ENCODE measurements at places on chromosomes 11 and 22. TPM values are rescaled to one million over a fixed set of nuclear protein-coding genes. Genes with fewer than 3 reads are reported as not detected.
A peak's percentile ranks its signal among the peaks of the same experiment; 100 is the strongest.

FOLR1 gene
- polyA plus RNA-seq: not detected

GLB1L3 gene
- polyA plus RNA-seq: not detected

GRCh38 chr11:3989921-3990290 lies 104.7 kb upstream of the RRM1 start:
- H3K4me3 ChIP-seq: no peak overlapping the region
- H3K27ac ChIP-seq: no peak overlapping the region
- H3K27me3 ChIP-seq: no peaks in the 10 kb centered on the region
- H3K36me3 ChIP-seq: peaks cover 23% of the 10 kb centered on the region

TEX54 gene
- polyA plus RNA-seq: 6.3 TPM

DNA sequence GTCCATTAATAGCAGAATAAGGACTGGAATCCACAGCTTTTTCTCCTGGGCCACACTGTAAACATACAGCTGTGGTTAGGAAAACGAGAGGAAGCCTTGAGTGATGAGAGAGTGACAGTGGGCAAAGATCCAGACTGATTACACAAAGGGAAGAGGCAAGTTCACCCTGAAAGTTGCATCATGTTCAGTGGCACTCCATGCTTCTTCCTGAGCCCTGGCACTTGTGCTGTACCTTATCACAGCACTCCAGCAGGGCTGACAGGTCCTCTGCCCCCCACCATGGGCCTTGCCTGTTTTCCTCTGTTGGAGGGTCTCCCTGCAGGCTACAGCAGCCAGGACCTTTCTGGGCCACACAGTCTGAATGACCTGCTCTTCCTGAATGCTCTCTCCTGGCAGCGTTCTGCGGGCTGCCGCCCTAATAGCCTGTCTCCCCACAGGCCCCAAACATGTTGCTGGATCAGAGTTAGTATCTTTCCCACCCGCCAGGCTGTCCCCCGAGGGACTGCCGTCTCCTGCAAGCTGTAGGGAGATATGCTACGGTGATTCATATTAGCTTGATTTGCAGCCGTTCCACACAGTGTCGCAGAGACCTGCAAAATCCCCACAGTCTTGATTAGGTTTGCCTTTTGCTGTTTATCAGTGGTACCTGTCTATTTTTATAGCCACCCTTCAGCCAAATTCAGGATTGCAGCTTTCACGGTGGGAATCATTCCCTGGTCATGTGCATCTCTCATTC lies 60.2 kb downstream of the NTM start:
- H3K4me1 ChIP-seq: no peaks in the 10 kb centered on the region
- no peaks in the 10 kb centered on the region for H3K36me3 ChIP-seq

DNA sequence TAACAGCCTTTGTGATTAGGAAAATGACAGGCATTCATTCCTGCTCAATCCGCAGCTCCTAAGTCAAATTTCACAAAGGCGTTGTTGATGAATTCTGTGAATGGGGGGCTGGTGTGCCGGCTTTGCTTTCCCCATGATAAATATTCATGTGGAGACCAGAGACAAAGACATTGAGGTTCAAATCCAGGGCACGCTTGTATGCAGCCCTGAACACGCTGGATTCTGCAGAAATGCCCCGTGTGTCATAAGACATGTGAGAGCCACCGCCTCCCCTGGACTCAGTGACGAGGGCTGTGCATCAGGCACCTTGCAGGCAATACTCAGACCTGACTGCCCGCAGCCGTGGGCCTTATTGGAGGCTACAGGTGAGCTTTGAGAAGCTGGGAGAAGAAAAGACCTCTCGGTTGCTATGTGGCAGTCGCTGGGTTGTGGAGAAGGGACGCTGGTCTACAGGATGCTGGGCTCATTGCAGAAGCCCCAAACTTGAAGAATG lies 906.2 kb downstream of the BRD1 start:
- no peaks in the 10 kb centered on the region for H3K4me1 ChIP-seq
- no peak overlapping the region for H3K4me3 ChIP-seq
- peaks cover 19% of the 10 kb centered on the region for H3K27me3 ChIP-seq
- no peaks in the 10 kb centered on the region for H3K36me3 ChIP-seq

SEPTIN3 gene
- polyA plus RNA-seq: not detected

- peak overlapping the region; percentile 26 for H3K27ac ChIP-seq
- no peaks in the 10 kb centered on the region for H3K36me3 ChIP-seq
- peaks cover 6% of the 10 kb centered on the region for H3K4me1 ChIP-seq
- H3K27me3 ChIP-seq: no peaks in the 10 kb centered on the region
- peak overlapping the region; percentile 86 for H3K4me3 ChIP-seq
Observed at GRCh38 chr11:518463-519202, 11.6 kb upstream of the RNH1 start.

- no peak for DNase-seq
- H3K27ac ChIP-seq: peak overlapping the region; percentile 65
- peaks cover 4% of the 10 kb centered on the region for H3K4me1 ChIP-seq
- no peaks in the 10 kb centered on the region for H3K27me3 ChIP-seq
- no peak overlapping the region for H3K4me3 ChIP-seq
Observed at GRCh38 chr22:19058713-19059451, 63.3 kb downstream of the DGCR2 start.

DNA sequence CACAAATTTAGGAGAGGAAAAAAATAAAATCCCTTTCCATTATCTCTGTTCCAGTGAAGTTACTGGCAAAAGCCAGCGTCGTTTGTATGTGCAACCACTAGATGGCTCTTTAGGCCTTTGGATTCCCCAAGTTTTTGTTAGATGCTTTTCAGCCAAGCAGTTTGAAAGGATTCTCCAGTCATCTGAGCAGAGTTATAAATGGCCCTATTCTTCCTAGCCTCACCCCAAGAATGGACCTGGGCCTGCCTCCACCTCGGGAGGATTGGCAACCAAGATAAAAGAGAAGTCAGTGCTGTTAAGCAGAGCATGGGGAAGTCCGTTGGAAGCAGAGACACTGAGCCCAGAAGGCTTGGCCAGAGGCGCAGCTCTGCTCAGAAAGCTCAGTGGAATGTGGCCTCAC lies 15.4 kb downstream of the FAM181B start:
- H3K36me3 ChIP-seq: no peaks in the 10 kb centered on the region
- no peak overlapping the region for H3K4me3 ChIP-seq
- no peaks in the 10 kb centered on the region for H3K4me1 ChIP-seq
- H3K27me3 ChIP-seq: peaks cover 11% of the 10 kb centered on the region

DNA sequence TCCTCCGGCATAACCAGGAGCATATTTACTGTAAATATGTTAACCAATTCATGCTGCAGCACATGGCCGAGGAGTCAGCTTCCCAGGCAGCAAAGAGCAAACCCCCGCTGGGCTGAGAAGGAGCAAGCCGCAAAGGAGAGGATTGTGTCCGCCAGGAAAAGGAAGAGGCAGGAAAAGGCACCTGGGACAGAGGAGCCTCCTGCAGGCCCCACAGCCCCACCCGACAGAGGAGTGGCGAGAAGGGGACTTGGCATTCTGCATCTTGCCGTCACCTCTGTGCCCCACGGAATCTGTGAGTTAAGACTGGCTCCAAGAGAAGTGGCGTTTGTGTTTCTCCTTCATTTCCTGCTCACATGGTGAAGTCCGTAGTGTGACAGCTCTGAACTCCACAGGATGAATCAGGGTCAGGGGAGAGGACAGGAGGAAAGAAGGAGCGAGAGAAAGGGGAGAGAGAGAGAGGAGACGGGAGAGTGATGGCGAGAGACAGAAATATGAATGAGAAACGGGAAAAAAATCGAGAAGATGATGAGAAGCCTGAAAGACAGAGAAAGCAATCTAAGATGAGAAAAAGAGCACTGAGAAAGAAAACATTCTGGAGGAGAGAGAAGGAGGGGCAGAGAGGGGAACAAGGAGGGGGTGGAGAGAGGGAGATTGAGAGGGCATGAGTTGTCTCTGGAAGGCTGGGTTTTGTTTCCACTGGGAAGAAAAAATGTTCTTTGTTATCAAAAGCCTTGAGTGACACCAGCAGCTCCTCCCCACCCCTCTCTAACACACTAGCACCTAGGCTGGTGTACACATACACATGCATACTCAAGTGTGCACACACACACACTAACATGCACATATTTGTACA lies 489.6 kb downstream of the MN1 start:
- peaks cover 15% of the 10 kb centered on the region for H3K27me3 ChIP-seq
- H3K36me3 ChIP-seq: no peaks in the 10 kb centered on the region
- no peaks in the 10 kb centered on the region for H3K4me1 ChIP-seq
- DNase-seq: no peak
- no peak overlapping the region for H3K4me3 ChIP-seq

FOLR2 gene
- 0.70 TPM for polyA plus RNA-seq

NPAS4 gene
- not detected for polyA plus RNA-seq

KAT5 gene
- 63.9 TPM for polyA plus RNA-seq

CARD16 gene
- 202 TPM for polyA plus RNA-seq

- H3K27ac ChIP-seq: no peak overlapping the region
- peaks cover 32% of the 10 kb centered on the region for H3K27me3 ChIP-seq
- H3K4me3 ChIP-seq: peak overlapping the region; percentile 79
- H3K36me3 ChIP-seq: no peaks in the 10 kb centered on the region
Observed at GRCh38 chr11:61580271-61580888, 496 bp downstream of the SYT7 start.

GRM5 gene
- polyA plus RNA-seq: not detected

DNA sequence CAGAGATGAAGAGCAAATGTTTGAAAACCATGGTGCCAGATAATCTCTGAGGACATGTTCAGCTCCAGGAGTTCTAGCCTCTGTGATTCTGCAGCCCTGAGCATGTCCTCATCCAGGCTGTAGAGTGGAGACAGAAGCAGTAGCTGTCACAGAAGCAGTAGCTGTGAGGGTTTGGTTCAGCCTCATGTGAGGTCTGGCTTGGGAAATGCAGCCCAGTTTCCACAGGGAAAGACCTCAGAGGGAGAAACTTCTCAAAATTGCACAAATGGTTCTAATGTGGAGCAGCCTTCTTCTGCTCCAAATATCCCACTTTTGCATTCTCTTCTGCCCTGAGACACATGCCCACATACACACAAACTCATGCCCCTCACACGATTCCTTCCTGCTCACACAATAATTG lies 48.4 kb downstream of the DBX1 start:
- no peak overlapping the region for H3K4me3 ChIP-seq
- no peak for DNase-seq
- H3K27ac ChIP-seq: no peak overlapping the region
- H3K36me3 ChIP-seq: no peaks in the 10 kb centered on the region
- peaks cover 5% of the 10 kb centered on the region for H3K4me1 ChIP-seq
- peaks cover 4% of the 10 kb centered on the region for H3K27me3 ChIP-seq

DNA sequence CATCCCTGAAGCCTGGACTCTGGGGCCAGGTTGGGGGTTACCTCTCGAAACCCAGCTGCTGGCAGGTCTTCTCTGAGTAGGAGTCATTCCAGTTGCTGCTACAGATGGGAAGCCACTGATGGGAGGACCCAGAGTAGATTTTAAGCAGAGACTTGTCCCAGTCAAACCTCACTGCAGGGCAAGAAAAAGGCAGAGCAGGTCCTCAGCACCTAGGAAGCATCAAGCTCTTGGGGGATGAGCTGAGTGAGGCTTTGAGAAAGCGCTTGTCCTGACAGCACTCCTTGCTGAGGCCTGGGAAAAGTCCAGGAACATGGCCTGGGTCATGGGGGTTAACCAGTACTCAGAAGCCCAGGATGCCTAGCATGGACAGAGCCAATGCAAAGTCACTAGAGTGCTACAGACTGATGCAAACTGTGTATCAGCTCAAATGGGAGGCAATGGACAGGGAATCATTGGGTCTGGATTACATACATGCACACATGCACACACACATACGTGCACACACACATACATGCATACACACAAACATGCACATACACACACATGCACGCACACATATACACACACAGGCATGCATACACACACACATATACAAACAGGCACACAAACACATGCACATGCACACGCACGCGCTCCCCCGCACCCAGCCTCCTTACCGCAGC lies 15.3 kb downstream of the TMPRSS13 start:
- H3K4me3 ChIP-seq: no peak overlapping the region
- H3K36me3 ChIP-seq: peaks cover 9% of the 10 kb centered on the region
- H3K27ac ChIP-seq: no peak overlapping the region
- DNase-seq: no peak

DNA sequence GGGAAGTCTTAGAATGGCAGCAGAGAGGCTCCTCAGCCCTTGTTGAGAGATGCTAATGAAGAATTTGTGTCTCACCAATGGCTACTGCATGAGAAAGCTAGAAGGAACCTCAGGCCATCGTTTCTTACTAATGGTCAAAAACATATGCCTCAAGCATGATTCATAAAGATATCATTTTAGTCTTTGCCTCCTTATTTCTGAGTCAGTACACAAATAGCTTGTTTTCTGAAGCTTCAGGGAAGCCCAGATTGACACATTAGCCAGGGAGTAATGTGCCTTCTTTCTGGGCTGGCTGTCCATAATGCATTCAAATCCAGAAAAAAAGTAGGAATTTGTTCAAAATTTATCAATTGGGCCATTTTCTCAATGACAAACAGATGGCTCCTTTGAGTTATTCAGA lies 169.4 kb upstream of the ZBED5 start:
- no peak for DNase-seq
- H3K4me3 ChIP-seq: no peak overlapping the region
- no peak overlapping the region for H3K27ac ChIP-seq
- H3K27me3 ChIP-seq: peaks cover 28% of the 10 kb centered on the region
- H3K36me3 ChIP-seq: no peaks in the 10 kb centered on the region

- H3K4me1 ChIP-seq: no peaks in the 10 kb centered on the region
- DNase-seq: no peak
- H3K36me3 ChIP-seq: no peaks in the 10 kb centered on the region
- no peaks in the 10 kb centered on the region for H3K27me3 ChIP-seq
- H3K27ac ChIP-seq: no peak overlapping the region
Observed at GRCh38 chr11:24623121-24623520, 126.3 kb downstream of the LUZP2 start.

DNA sequence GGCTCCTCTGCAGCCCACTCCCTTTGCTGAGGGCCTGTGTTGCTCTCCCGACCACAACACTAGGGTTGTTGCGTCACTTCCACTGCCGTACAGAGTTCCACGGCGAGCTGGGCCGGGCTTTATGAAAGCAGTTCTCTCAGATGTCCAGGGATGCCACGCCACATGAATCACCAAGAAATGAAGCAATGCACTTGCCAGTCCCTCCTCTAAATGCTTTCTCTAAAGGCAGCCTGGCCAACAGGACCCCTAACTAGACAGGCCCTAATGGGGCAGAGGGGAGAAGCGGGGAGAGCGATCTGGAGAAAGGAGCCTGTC lies 188.7 kb downstream of the CTTN start:
- H3K36me3 ChIP-seq: no peaks in the 10 kb centered on the region
- no peak overlapping the region for H3K4me3 ChIP-seq
- DNase-seq: no peak
- H3K27me3 ChIP-seq: peaks cover 25% of the 10 kb centered on the region

GRCh38 chr11:116602637-116602942 lies 170.2 kb downstream of the BUD13 start:
- DNase-seq: no peak
- H3K4me3 ChIP-seq: no peak overlapping the region
- H3K36me3 ChIP-seq: no peaks in the 10 kb centered on the region
- peaks cover 13% of the 10 kb centered on the region for H3K27me3 ChIP-seq
- H3K4me1 ChIP-seq: no peaks in the 10 kb centered on the region
